ENCODE measurements at places on chromosomes 6 and 20.

DNA sequence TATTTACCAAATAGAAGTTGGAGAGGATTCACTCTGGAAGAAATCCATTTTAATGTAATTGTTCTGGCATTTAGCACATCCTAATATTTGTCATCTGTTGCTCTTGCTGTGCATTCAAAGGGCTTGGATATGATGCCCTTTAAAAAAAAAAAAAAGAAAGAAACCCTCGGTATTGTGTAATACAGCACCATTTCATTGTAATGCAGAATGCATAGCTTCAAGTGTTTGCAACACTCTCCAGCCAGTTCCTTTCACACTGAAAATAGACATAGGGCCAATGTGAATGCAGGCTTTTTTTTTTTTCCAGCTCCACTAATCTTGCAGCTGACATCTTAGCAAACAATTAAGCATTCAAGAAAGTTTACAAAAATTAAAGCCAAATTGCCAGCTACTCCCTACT is 197.4 kb upstream of the POU3F2 start:
- DNase-seq = no peak

DNA sequence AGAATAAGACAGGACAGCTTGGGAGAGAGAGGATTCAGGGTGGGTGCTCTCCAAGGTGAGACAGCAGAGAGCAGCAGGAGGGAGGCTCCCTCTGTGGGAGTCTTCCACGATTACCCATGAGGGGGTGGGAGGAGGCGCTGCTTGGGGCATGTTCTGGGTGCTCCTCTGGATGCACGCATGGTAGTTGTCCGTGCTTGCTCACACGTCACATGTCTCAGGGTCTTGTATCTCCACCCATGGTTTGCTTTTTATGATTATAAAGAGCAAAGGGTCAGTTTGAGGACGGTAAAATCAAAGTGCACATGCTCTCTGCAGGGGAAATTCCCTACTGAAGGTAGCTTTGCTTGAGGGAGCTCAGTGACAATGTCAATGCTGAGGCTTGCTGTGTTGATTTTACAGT is 338.4 kb downstream of the THBS2 start:
- DNase-seq = no peak

DNA sequence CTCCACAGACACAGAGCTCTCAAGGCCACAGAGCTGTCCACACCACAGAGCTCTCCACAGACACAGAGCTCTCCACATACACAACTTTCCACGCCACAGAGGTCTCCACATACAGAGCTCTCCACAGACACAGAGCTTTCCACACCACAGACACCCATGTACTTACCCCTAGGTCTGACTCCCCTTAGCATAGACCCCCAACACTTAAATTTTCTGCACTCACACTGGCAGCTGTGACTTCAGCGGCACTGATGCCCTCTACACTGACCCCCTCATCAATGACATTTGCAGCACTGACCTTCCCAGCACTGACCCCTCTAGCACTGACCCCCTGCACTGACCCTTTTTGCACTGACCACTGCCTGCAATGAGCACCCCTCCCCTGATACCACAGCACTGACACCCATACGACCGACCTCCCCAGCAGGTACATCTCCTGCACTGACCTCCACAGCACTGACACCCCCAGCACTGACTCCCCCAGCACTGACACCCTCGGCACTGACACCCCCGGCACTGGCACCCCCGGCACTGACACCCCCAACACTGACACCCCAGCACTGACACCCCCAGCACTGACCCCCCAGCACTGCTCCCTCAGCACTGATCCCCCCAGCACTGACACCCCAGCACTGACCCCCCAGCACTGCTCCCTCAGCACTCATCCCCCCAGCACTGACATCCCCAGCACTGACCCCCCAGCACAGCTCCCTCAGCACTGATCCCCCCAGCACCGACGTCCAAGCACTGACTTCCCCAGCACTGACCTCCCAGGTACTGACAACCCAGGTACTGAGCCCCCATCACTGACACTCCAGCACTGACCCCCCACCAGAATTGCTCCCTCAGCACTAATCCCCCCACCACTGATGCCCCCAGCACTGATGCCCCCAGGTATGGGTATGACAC is 56.5 kb downstream of the ERMARD start:
- no peak for DNase-seq

GRCh38 chr6:148203970-148204369 is 138.7 kb upstream of the SASH1 start:
- peak; percentile 98 for DNase-seq

- no peak for DNase-seq
Measured at GRCh38 chr6:158561938-158562337, 2.0 kb downstream of the TMEM181 start.

DNA sequence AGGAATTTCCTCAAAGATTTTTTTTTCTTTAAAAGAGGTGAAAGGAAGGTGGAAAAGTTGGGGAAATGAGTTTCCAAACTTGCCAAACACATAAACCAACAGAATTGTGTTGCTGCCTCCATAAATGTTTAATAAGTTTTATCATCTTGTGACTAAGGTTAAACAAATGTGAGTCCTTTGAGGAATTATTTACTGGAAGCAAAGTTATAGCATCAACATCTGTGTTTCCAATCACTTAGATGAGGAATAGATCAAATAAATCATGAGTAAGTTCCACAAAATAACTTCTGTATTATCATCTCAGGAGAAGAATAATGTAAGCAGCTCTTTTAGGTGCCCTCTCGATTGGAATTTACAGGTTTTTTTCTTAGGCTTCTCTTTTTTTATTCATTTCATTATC is 20.5 kb downstream of the TSHZ2 start:
- no peak for DNase-seq

GRCh38 chr6:117684749-117685148 is 9.5 kb downstream of the NUS1 start:
- DNase-seq = no peak

GRCh38 chr6:157316871-157317814 is 6.2 kb downstream of the TMEM242 start:
- peak; percentile 81 for DNase-seq

DNA sequence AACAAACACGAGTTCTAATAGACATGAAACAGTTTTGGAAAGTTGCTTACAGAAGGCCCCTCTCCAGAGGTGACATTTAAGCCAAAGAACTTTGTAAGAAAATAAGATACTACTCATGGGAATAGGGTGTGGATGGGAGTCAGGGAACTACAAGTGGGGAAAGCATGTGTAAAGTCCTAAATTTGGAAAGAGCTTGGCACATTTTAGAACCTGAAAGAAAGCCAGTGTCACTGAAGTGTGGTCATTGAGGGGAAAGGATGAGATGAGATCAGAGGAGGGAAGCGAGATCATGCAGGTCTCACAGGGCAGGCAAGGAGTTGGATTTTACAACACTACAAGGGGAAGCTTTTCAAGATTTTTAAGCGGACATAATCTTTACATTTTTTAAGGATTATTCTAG is 38.0 kb downstream of the VGLL2 start:
- no peak for DNase-seq

DNA sequence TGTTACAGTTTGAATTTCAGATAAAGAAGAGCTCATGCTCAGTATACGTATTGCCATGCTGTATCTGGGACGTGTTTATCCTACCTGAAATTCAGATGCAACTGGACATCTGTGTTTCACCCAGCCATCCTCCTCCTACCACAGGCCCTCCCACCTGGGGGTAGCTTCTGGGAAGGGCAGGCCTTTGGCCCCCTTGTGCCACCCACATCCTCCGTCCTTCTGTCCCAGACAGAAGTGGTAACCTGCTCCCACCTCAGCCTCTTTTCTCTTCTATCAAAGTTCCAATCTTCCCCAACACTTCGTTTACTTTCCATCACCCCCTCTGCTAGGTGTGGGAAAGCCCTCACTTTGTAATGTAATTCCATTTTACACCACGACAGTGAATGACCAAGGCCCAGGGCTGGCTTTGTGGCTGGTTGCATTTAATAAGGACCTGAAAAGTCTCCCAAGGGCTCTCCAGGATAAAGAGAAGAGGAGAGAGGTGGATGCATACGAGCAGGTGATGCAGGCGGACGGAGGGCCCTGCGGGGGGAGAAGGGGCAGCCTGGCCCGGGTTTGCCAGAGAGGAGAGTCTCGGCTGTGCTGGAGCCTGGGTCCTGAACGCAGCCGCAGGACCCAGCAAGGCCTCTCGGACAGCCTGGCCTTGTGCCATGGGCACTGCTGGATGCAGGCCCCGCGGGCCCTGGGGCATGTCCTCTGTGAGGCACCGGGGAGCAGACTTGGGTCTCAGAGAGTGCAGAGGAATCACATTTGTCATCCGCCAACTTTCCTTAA is 98.4 kb downstream of the PSMB1 start:
- no peak for DNase-seq

DNA sequence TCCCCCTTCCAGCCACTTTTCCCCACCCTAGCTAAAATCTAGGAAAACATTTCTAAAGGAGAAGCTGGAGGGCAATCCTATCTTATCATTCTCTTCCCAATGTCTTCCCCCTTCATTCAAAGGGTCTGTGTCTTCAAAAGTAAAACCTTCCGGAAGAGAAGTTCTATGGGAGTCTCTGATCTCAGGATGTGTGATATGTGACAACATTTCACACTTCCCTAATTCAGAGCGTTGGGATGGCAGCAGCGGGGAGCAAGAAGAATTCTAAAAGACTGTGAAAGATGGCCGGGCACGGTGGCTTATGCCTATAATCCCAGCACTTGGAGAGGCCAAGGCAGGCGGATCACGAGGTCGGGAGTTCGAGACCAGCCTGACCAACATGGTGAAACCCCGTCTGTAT is 65.4 kb upstream of the AKIRIN2 start:
- no peak for DNase-seq

DNA sequence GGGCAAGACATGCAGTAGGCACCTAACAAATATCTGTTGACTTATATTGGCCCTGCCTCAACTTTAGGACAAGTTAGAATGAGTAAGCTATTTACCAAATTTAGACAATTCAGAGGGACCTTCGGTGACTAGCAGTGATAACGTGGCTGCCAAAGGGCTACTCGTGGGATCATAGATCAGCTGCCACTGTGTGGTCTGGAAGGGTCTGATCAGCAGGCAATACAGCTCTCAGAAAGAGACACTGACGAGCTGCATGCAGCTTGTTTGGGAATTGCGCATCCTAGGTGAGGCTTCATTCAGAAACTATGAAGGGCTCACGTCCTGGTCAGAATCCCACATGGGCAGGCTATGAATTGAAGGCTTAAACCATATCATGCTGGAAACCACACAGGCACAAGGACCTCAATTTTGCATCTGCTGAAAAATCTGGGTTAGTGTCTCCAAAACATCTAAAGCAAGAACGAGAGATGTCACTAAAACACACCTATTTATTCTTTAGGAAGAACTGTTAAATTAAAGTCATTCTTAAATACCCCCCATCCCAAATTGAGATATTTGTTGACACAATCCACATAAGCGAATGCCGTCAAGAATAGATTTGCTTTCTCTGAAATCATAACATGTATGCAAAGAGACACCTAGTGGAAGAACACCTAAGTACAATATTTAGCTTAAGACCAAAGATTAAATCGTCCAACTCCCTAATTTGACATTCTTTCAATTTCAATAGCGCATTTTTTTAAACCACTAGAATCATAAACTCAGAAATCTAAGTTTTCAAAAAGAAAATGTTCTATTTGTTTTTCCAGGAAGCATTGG is 79.6 kb downstream of the IPCEF1 start:
- peak; percentile 23 for DNase-seq

GRCh38 chr6:137779982-137780381 is 87.1 kb upstream of the TNFAIP3 start:
- DNase-seq = no peak

DNA sequence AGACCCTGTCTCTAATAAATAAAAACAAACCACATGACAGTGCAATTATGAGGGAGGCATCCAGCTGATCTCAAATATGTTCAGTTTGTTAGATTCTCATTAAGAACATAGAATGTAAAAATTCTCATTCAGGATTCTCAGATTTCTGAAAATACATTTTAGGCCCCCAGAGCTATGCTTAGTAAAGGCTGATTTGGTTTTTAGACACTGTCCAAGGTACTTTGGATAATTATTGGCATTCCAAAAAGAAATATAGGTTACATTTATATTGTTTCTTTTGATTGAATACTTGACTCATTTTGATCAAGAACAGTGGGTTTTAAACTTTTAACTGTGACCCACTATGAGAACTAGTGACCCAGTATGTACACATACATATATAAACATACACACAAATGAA is 55.5 kb downstream of the ANKRD6 start:
- DNase-seq = no peak

DNA sequence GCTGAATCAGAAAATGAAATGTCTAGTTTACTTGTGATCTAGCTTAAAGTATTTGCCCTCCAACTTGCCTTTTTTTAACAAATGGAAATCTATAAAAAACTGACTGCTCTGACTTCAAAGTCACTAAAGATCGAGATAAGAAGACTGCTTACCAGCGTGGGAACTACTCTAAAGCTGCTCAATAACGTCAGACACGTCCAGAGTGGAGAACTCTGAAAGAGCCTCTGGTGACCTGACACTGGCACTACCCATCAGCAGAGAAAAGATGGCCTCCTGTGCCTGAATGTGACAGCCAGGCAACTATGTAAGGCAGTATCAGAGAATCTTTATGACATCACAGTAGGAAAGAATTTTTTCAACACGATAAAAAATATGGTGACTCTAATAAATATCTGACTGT is 202.1 kb upstream of the SHLD1 start:
- DNase-seq = no peak

GRCh38 chr20:10469056-10469455 is 34.0 kb downstream of the SLX4IP start:
- DNase-seq = no peak

- DNase-seq = peak; percentile 56
Measured at GRCh38 chr6:74519163-74519562, 686.7 kb downstream of the COL12A1 start.

- DNase-seq = peak; percentile 25
Measured at GRCh38 chr6:142482249-142482648, 180.4 kb downstream of the ADGRG6 start.

DNA sequence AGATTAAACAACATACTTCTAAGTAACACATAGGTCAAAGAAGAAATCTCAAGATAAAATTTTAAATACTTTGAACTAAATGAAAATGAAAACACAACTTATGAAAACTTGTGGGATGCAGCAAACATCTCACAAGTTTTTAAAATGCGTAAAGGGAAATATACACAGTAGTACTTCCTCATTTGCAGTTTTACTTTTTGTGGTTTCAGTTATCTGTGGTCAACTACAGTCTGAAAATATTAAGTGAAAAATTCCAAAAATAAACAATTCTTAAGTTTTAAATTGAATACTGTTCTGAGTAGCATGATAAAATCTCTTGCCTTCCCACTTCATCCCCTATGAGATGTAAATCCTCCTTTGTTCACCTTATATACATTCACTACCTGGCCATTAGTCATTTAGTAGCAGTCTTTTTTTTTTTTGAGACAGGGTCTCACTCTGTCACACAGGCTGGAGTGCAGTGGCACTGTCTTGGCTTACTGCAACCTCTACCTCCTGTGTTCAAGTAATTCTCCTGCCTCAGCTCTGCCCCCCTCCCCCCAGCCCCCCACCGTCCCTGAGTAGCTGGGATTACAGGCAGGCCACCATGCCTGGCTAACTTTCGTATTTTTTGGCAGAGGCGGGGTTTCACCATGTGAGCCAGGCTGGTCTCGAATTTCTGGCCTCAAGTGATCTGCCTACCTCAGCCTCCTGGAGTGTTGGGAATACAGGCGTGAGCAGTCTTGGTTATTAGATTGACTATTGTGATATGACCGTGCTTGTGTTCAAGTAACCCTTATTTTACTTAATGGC is 154.6 kb upstream of the AHI1 start:
- DNase-seq = no peak

- no peak for DNase-seq
Measured at GRCh38 chr6:102216232-102216631, 822.7 kb downstream of the GRIK2 start.

Data from LHCN-M2 (cell line).